ENCODE measurements at places on chromosomes 5 and 9. TPM values are rescaled to one million over a fixed set of nuclear protein-coding genes. Genes with fewer than 3 reads are reported as not detected.

DNA sequence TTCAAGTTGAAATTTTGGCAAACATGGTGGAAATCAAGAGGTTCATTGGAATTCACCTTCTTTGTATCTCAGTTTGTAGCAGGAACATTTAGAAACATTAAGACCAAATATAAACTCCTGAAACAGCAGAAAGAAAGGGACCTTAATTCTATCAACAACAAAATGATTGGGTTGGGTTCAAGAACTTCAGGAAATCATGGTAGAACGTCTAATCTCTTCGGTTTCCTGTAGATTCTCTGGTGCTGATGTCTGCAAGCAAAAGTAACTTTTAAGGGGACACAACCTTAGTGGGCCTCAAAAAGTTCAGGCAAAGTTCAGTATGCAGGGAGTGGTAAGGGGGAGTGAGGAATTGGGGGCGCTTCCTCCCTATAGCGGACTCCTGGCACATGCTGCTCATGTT lies 3.4 kb downstream of the IL33 start:
- DNase-seq, result no peak

DNA sequence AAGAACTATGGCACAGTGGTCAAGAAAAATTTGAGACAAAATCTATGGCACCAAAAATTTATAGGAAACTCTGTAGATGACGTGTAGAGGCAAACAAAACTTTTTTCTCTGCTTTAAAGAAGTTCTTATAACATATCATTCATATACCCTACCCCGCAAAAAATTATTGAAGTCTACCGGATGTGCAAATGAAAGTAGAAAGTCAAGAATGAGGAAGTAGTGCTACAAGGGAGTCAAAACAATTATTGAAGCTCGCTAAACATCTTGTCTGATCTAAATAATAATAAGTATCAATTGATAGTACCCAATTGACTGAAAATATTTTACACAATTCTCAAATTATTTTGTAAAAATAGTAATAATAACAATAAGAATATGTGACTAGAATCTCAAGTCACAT lies 398.5 kb downstream of the TAF11L14 start:
- DNase-seq, result no peak

DNA sequence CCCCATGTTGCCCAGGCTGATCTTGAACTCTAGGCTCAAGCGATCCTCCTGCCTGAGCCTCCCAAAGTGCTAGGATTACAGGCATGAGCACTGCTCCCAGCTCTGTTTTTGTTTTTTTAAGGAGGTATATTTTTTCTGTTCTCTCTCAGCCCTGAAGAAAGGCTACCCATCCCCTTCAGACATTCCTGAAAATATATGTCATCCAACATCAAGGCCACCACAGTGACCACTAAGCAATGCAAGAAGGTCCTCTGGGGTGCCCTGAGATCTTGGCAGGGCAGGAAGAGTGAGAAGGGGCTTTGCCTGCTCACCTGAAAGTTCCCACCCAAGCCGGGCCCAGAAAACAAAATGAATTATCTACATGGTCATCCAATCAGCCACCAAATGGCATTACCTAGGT lies 47.8 kb upstream of the IL17B start:
- peak; percentile 75 for DNase-seq

DNA sequence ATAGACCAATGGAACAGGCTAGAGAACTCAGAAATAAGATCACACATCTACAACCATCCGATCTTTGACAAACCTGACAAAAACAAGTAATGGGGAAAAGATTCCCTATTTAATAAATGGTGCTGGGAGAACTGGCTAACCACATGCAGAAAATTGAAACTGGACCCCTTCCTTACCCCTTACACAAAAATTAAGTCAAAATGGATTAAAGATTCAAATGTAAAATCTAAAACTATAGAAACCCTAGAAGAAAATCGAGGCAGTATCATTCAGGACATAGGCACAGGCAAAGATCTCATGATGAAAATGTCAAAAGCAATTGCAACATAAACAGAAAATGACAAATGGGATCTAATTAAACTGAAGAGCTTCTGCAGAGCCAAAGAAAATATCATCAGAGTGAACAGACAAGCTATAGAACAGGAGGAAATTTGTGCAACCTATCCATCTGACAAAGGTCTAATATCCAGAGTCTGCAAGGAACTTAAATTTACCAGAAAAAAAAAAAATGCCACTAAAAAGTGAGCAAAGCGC lies 43.8 kb downstream of the MRPS27 start:
- no peak for DNase-seq

DNA sequence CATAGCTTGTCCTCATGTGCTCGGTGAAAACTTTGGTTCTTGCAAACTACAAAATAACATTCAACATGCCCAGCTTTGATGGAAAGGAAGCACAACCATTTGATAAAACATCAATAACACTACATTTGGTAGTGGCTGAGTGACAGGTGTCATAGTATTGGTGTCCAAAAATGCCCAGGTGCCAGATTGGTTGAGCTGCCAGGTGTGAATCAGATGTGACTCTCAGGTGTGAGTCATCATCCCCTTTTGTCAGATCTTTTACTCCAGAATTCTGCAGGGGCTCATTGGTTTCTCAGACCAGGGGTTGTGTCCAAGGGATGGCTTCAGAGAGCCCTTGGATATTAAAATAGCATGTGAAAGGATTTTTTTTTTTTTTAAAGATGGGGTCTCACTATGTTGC lies 22.5 kb upstream of the POMT1 start:
- no peak for DNase-seq

DNA sequence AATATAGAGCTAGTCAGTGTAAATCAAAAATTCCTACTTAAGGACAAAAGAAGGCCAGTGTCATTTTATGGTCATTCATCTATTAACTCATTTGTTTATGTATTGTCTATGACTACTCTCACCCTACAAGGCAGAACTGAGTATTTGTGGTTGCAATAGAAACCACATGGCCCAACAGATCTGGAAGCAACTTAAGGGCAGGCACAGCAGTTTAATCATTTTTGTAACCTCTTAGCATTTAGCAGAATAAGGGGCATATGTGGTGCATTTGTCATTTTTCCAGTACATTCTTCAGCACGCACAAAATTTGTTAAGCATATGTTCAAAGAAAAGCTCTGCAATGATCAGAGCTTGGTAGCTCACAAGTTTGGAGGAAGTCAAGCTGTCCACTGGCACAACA lies 1.1 kb downstream of the FKBP15 start:
- peak; percentile 59 for DNase-seq

DNA sequence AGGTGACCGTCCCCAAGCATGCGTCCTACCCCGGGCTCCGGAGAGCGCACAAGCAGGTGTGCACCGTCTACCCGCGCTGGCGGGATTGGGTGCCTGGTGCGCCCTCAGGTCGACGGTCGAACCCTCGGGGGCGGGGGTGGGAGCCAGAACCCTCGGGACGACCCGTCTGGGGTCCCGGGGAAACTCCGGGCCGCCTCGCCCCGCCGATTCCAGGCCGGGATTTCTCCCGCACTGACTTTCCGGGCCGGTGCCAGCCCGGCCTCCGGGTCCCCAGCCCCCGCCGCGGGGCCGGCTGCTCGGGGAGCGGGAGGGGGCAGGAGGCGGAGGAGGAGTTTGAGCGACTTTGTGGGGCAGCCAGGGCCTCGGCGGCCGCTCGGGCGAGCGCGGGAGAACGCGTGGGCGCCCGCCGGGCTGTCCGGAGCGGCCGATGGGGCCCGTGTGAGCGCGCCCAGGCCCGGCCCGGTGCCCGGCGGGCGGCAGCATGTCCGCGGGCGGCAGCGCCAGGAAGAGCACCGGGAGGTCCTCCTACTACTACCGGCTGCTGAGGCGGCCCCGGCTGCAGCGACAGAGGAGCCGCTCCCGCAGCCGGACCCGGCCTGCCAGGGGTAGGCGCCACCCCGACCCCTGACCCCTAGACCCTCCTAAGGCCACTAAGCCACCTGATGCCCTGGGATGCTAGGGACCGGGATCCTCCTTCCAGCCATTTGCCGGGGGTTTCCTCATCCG lies at the start of gene DAB2IP:
DAB2IP (plus strand) TSS at position 340 of the 726 bp plus-strand sequence; CDS start at position 482, 142 bp downstream.
- DNase-seq, result no peak

DNA sequence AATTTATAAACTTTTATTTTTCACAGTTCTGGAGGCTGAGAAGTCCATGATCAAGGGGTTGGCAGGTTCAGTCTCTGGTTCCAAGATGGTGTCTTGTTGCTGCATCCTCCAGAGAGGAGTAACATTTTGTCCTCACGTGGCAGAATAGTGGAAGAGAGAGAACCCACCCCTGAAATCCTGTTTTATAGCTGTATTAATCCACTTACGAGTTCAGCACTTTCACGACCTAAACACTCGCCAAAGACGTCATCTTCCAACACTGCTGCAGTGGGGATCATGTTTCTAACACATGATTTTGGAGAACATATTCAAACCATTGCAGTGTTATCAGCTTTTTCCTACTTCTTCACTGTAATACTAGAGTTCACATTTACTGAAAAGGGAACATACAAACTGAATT lies 233.0 kb upstream of the ATP10B start:
- DNase-seq, result no peak

DNA sequence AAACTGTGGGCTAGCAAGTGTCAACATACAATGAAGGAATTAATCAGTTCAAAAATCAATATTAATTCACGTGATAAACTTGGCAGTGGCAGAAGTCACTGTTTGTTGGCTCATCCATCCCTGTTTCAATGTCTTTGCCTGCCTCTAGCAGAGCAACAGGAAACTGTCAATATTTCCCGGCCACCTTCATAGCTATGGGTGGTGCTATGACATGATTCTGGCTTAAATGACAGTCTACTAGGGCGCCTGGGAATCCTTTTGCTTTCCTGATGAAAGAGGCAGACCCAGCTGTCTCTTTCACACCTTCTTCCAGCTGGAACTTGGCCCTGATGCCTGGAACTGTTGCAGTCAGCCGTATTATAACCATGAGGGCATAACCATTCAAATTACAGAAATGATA lies 72.1 kb upstream of the DNAH5 start:
- DNase-seq, result no peak

GRCh38 chr5:10550222-10550995 lies 13.5 kb upstream of the ANKRD33B start:
- DNase-seq, result no peak

DNA sequence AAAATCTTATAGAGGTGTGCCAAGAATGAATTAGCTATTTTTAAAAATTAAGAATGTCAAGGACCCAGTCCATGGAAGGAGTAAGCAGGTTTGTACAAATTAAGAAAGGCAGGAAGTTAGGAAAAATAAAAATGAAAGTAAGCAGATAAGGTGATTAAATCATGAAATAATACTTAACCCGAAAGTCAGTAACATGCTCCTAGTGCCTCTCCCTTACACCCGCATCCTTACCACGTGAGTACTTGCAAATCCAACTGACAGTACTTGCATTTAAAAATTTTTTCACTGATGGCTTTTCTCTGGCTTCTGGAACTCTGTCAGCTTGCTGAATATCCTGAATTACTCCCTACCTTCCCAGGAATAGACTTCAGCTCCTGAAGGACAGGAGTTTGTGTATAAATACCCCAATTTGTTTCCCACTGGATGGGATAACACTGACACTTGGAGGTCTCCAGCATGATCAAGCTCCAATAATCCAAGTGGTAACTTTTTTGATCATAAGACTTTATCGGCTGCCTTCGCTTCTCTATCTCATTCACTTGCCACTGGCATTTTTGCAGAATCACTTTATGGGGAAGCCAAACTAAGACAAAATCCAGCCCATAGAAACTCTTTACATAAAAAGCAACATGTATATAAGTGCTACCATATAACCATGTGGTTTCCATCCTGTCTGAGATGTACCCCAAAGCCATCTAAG lies 41.6 kb upstream of the RICTOR start:
- DNase-seq, result no peak

- no peak for DNase-seq
Measured at GRCh38 chr5:96812851-96813250, 5.1 kb upstream of the ERAP1 start.

- DNase-seq, result peak; percentile 34
Measured at GRCh38 chr5:640461-641330, 28.6 kb downstream of the CEP72 start.

DNA sequence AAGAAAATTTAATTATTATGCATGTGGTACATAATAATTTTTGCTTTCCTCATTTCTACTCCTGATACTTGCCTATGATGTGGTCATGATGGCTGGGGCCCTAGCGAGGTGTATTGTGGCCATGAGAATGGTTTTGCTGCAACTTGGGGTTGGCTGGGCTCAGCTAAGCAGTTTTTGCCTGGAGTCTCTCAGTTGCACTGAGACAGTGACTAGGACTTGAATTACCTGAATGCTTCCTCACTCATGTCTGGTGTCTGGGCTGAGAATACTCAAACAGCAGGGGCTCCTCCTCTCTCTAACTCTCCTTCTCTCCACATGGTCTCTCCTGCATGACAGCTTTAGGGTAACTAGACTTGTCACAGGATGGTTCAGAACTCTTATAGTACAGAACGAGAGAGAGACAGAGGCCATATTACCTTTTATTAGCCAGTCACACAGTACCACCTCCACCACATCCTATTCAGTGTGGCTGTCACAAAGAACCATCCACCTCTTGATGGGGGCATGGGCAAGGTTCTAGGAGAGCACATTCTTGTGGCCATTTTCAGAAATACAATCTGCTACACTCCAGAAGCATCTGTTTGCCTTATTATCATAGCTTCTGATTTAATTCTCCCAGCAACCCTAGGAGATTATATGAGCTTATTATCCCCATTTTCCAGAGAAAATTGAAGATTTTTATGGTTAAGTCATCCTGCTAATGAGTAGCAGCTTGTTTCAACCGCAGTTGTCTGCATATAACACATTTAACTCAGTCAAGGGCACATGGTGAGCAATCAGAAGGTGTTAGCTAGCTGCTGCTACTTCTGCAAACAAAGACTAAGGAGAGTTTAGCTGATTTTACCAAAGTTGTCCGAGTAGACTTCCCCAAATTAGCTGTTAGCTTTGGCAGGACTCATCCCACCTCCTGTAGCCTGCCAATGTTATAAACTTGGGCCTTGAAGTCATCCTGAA lies 245.1 kb downstream of the DOCK8 start:
- no peak for DNase-seq

GRCh38 chr5:36388288-36388687 lies 86.6 kb upstream of the RANBP3L start:
- no peak for DNase-seq

DNA sequence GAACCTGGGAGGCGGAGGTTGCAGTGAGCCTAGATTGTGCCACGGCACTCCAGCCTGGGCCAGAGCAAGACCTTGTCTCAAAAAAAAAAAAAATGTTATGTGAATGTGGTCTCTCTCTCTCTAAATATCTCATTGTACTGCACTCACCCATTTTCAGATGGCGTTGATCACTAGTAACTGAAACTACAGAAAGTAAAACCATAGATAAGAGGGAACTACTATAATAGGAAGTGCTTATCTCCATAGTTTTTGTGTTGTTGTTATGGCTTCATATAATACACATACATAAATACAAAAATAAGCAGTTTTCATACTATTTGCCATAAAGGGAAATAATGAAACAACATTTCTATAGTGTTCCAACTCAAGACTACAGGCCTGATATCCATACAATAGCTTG lies 9.1 kb downstream of the IL31RA start:
- no peak for DNase-seq

GRCh38 chr5:15037247-15037908 lies 165.8 kb upstream of the ANKH start:
- no peak for DNase-seq

Gene KIF20A
- total RNA-seq, result 152 TPM

Gene IL5
- not detected for total RNA-seq

Gene WNT8A
- not detected for total RNA-seq

Gene GRXCR2
- not detected for total RNA-seq

Gene LRRC70
- 0.71 TPM for total RNA-seq
